Placental epithelial cell (primary cell): ENCODE measurements at places on chromosomes 7 and 10. TPM values are rescaled to one million over a fixed set of nuclear protein-coding genes. Genes with fewer than 3 reads are reported as not detected.

Gene BTBD16
- not detected in 2 replicates for total RNA-seq

Gene OPTN
- total RNA-seq: 107 and 188 TPM in 2 replicates

Gene GJD4
- not detected in 2 replicates for total RNA-seq

Gene WNT8B
- total RNA-seq: not detected in 2 replicates

Gene SRGN
- 0.39 TPM in 1 of 2 replicates, not detected in the other for total RNA-seq

Gene MEST
- total RNA-seq: 1.6 and 2.4 TPM in 2 replicates

Gene UCN3
- not detected in 2 replicates for total RNA-seq

Gene PRSS37
- total RNA-seq: not detected in 2 replicates

Gene NPC1L1
- not detected in 2 replicates for total RNA-seq

Gene DPYSL4
- total RNA-seq: 1.2 TPM in 1 of 2 replicates, not detected in the other

Gene APBB1IP
- 2.4 and 4.6 TPM in 2 replicates for total RNA-seq

Gene AGR2
- 870 and 914 TPM in 2 replicates for total RNA-seq

Gene DNAJC12
- total RNA-seq: not detected in 2 replicates

Gene HMX2
- total RNA-seq: not detected in 2 replicates

Gene GIMAP7
- total RNA-seq: not detected in 2 replicates

Gene WEE2
- total RNA-seq: not detected in 2 replicates

Gene EXOC6
- 0.22 and 0.39 TPM in 2 replicates for total RNA-seq

Gene CCL24
- total RNA-seq: not detected in 2 replicates

Gene DAGLB
- total RNA-seq: 36.5 and 41.1 TPM in 2 replicates

Gene KLF14
- total RNA-seq: under 0.01 TPM in 1 of 2 replicates, not detected in the other

Gene CLCN1
- total RNA-seq: not detected in 2 replicates

Gene CCT6A
- 104 and 108 TPM in 2 replicates for total RNA-seq

Gene SLC16A9
- under 0.01 TPM in 1 of 2 replicates, not detected in the other for total RNA-seq

Gene ASIC3
- total RNA-seq: 0.22 and 1.2 TPM in 2 replicates

Gene ST8SIA6
- not detected in 2 replicates for total RNA-seq

Gene NYAP1
- total RNA-seq: 0.87 and 2.0 TPM in 2 replicates

Gene SPDYE8
- 0.43 TPM in 1 of 2 replicates, not detected in the other for total RNA-seq
